ENCODE measurements at places on chromosomes 7 and 10.

DNA sequence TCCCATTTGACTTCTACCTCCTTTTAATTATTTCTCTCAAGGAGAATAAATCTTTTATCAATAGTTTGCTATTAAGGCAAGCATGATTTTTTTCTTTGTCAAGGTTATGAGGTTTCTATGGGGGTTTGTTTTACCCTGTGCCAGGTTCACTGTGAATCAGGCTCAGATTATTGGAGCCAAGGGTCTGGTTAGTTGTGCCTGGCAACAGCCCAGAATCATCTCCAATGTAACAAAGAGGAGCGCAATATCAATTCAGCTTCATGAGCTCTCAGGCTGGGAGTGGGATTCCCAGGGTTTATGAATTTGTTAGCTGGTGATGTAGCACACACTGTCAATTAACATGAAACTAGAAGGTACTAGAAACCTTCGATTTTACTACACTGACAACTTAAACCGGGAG lies 73.2 kb downstream of the AASS start:
- DNase-seq: no peak

GRCh38 chr10:101602761-101603398 lies 14.8 kb downstream of the DPCD start:
- peak; percentile 78 for DNase-seq

- no peak for DNase-seq
Measured at GRCh38 chr10:128242641-128243040, 116.4 kb upstream of the MKI67 start.

DNA sequence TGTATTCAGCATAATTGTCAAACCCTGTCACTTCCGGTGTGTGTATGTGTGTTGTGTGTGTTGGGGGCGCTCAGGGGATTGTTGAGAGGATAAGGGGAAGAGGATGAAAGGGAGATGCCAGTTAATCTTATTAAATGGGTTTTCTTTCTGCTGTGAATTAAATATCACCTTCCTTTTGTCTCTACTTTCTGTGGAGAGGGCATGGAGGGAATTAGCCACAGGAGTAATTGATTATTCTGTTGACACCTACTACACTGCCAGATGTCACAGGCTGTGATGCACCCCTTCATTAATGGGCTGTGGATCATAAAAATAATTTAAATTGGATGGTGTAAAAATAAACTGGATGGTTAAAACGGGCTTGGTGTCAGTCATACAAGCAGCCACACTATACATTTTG lies 311.9 kb downstream of the MDFIC start:
- DNase-seq: no peak

GRCh38 chr7:28903730-28904577 lies 54.2 kb downstream of the TRIL start:
- DNase-seq: no peak

- DNase-seq: no peak
Measured at GRCh38 chr10:97102441-97102840, 83.3 kb downstream of the SLIT1 start.

DNA sequence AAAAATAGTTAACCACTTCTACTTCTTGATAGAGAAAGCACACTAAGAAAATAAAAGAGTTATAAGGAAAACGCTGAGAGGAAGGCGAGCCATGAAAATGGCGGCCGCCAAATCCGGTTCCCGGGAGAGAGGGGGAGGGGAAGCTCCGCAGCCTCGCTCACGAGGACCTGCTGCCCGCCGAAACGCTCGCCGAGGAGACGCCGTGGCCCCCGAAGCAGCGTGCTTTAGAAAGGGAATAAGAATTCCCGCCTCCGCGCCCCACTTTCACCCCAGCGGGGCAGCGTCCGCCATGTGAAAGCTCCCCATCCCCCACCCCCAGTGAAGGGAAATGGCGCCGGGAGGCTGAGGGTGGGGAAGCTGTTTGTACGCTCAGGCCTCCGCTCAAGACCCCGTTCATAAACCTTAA lies 505 bp downstream of the HNRNPA2B1 start:
- peak; percentile 82 for DNase-seq

GRCh38 chr10:7593063-7593462 lies 73.7 kb downstream of the ITIH5 start:
- no peak for DNase-seq

- DNase-seq: no peak
Measured at GRCh38 chr7:55242613-55243012, 122.5 kb upstream of the LANCL2 start.

DNA sequence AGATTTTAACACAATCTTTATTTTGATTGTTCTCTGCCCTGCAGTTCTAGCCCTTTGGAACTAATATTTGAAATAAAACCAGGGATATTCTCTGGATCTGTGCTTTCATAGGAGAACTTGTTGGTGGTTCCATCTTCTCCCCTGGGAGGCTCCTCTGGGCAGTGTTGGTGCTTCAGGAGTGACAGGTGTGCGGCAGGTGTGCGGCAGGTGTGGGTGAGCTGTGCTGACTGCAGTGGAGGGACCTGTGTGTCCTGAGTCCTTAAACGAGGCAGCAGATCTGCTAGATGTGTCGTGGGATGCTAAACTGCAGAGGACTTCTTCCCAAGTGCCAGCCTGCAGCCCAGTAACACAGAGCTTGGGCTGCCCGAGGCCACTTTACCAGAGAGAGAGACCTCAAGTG lies 98.4 kb downstream of the LYZL1 start:
- no peak for DNase-seq

GRCh38 chr10:16445770-16446469 lies 9.1 kb downstream of the PTER start:
- DNase-seq: no peak

GRCh38 chr7:97731736-97732564 lies at the start of gene TAC1:
Gene TAC1, plus strand, starts transcription at chr7:97732086. Its CDS starts 527 bp downstream, at chr7:97732613.
- no peak for DNase-seq

DNA sequence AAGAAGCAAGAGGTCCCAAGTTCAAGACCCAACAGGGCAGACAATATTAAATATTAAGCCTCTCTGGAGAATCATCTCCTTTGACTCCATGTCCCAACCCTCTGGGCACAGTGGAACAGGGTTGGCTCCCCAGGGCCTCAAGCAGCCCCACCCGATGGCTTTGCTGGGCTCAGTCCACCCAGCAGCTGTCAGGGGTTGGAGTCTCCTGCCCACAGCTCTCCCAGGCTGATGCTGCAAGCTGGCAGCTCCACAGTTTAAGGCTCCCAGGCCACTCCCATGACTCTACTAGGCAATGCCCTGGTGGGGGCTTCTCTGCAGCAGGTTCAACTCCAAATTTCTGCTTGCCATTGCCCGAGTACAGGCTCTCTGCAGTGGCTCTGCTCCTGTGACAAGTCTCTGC lies 55.1 kb downstream of the LARP4B start:
- DNase-seq: no peak

DNA sequence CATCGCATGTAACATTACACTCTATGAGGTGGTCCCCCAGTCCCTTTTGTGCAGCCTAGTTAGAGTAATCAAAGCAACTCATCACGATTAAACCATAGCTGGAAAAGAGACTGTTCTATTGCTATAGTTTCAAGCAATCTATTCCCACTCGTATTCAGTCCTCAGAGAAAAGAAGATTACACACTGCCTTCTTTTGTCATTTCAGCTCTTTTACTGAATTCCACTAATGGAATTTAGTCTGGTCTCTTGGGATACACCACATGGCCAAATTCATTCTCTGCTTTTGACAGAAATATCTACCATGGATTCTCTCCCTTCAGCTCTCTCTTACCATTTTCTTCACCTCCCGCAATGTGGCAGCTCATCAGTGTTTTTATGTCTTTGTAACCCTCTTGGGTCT lies 108.9 kb upstream of the HDAC9 start:
- no peak for DNase-seq

DNA sequence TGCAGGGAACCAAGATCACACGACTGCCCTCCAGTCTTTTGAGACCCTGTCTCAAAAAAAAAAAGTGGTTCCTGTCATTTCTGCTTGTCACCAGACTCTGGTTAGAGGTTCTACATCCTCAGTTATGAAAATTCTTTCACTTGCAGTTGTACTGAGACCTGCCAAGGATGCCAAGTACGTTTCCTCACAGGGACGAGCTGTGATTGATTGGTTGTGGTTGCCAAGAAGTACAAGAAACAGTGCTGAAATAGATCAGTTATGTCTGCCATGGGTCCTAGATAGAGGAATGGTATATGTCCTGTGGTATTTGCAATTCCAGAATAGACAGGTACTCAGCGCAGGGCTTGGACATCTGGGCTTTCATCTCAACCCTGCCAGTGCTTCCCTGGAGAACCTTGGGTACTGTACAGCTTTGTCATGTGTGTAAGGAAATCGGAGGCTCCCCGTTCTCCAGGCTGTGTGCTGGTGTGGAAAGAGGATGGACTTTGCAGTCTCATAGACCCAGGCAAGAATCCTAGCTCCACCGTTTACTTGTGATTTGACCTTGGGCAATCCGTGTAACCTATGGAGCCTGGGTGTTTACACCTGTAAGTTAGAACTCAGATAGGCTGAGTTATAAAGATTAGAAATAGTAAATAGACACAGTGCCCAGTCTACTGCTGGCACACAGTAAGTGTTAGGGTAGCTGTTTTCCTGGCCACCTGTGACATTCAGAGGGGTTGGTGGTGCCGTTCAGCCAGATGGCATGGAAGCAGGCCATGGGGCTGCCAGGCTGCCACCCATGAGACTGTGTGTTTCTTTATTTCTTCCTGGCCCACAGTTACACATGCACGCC lies 53.0 kb downstream of the COL13A1 start:
- no peak for DNase-seq

GRCh38 chr10:132636358-132636757 lies 98.8 kb downstream of the INPP5A start:
- DNase-seq: no peak

DNA sequence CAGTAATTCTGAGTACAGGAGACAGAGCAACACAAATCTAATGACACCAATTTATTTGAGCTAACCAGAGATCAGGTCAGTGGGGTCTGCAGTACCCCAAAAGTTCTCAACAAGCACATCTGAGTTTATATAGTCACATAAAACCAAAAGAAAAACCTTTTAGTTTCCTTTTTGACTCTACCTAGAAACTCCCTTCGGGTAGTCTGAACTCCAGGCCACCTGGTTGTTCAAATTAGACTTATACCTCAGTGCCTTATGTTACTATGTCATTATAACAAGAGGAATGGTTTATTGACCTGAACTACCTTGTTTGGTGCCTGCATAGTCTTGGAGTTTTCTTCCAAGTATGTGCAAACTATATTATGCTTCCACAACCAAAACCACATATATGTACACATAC lies 14.6 kb downstream of the ZCWPW1 start:
- no peak for DNase-seq

Measured in activated CD4-positive, alpha-beta T cell treated with anti-CD3 and anti-CD28 coated beads, Interleukin-2, amount 10 ng/mL, durations not matched to agents 7 days and 5 days (primary cell).